NCI-H2081 (cell line): ENCODE measurements at places on chromosomes 1 and 21.

DNA sequence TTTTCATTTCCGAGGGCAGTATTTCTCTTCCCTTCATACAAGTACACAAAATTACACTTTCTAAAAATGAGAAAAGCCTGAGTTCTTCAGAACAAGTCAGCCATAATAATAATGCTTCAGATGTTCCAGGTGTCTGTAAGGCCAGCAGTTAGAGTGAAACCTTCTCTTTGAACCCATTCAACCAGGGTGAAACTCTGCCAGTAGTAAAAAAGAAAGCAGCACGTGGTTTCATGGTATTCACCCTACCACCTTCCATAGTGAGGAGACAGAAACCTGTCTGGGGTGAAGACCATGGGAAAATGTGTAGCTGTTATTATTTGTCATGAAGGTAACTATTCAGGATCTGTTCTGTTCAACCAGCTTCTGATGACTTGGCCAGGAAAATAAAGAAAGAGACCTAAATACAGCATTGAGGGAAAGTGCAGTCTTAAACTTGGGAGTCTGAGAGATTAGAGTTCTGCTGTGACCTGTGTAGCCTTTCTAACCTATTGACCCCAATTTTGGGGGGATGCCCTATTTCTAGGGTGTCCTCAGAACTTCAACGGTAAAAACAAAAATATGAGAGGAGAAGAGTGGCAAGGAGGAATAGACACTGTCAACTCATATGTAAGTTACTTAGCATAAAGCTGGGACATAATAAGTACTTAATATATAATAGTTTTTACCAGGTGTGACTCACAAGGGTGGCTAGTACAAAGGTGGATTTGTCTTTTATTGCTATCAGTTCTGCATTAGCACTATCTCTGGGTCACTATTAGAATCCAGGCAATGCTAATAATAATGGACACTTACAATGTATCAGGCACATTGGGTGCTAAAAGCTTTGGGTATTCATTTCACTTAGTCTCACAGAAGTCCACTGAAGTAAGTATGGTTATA, 70.0 kb upstream of the TNFSF4 start:
- DNase-seq = no peak

GRCh38 chr1:29933067-29933466, 696.7 kb downstream of the PTPRU start:
- peak; percentile 86 for DNase-seq

DNA sequence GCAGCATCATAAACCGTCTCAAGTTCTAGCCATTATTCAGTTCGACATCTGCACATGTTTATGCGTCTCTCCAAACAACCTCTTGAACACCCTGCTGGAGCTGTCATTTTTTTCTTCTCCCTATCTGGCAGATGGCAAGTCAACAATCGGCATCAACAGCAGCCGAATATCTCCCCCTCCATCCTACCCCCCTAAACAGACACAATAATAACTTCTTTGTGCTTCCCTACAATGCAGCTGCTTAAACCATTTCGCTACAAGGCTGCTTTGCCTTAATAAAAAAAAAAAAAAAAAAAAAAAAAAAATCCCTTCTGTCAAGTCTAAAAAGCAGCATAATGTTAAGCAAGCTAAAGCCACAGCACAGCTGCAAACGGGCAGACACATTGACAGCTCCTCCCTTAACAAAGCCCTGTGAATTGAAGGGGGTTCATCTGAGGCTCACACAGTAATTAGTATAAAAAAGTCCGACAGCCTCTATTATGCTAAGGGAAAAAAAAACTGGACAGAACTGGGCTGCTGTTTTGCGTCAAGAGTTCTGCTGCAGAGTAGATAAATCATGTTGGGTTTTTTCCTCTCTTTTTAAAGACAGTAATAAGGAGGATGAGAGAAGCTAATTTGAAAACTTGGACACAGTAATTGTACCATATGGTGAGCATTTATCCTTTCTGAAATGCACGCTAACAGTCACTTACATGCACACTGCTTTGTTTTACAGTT, 136.4 kb downstream of the AKT3 start:
- peak; percentile 82 for DNase-seq

- no peak for DNase-seq
Measured at GRCh38 chr1:18515120-18515667, 34.5 kb downstream of the KLHDC7A start.

GRCh38 chr1:224805889-224806288, 123.6 kb upstream of the DNAH14 start:
- no peak for DNase-seq

GRCh38 chr21:21101911-21102310, 103.7 kb downstream of the NCAM2 start:
- DNase-seq = no peak
